Eye (tissue), 1 donor: ENCODE measurements at places on chromosomes 1 and 21.

DNA sequence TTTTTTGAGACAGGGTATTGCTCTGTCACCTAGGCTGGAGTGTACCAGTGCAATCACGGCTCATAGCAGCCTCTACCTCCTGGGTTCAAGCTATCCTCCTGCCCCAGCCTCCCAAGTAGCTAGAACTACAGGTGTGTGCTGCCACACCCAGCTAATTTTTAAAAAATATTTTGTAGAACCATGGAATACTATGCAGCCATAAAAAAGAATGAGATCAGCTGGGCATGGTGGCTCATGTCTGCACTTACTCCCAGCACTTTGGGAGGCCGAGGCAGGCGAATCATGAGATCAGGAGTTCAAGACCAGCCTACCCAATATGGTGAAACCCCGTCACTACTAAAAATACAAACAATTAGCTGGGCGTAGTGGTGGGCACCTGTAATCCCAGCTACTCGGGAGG lies 29.9 kb upstream of the CTPS1 start:
- DNase-seq = no peak

- no peak for DNase-seq
Observed at GRCh38 chr1:169012416-169012815, 94.1 kb upstream of the ATP1B1 start.

- no peak for DNase-seq
Observed at GRCh38 chr1:75794382-75794781, 2.3 kb upstream of the MSH4 start.

- no peak for DNase-seq
Observed at GRCh38 chr1:31900790-31901189, 37.4 kb downstream of the PTP4A2 start.

GRCh38 chr1:84969489-84970250 lies 27.2 kb downstream of the MCOLN2 start:
- DNase-seq = no peak

DNA sequence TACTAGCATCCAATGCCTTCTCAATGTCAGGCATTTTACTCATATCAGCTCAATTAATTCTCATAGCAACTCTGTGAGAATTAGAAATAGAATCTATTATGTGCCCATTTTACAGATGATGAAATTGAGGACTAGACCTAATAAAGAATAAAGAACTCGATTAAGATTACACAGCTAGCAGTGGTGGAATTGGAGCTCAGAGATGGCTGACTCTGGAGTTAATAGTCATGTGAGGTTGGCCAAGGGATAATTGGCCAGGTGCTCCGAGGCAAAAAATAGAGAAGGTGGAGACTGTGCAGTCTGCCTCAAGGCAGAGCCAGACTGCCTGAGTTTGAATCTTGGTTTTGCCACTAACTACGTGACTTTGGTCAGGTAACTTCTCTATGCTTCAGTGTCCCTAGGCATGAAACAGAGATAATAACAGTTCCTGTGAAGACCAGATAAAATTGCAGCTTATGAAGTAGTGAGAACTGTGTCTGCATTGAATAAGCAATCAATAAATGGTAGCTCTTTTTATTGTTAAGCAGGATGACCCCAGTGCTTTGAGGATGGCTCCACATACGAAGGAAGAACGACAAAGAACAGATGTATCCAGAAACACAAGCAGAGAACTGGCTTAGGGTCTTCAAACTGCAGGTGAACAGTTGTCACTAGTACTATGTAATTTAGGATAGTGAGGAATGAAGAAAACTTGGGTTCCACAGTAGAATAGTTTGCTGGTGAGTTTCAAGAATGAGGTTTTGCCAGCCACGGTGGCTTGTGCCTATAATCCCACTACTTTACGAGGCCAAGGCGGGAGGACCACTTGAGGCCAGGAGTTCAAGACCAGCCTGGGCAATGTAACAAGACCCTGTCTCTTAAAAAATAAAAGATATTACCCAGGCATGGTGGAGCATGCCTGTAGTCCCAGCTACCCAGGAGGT lies 6.9 kb upstream of the CCSAP start:
- DNase-seq = no peak

- DNase-seq = peak; percentile 74
Observed at GRCh38 chr1:74343216-74343615, 108.0 kb downstream of the TNNI3K start.

GRCh38 chr1:199302554-199302953 lies 663.7 kb downstream of the PTPRC start:
- no peak for DNase-seq

DNA sequence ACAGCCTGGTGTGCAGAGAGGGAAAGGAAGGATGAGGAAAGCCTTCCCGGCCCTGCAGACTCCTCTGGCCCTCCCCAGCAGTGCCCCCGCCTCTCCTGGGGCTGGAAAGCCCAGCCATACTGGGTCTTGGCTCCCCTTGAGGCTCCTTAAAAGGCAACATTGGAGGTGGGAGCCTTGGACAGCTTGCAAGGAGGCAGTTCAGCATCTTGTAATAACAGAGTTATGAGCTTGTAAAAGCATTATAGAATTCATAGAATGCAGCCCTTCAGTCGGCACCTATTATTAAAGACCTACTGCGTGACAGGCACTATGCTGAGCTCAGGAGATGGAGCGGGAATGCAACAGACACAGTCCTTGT lies 4.2 kb downstream of the TINAGL1 start:
- DNase-seq = no peak

- no peak for DNase-seq
Observed at GRCh38 chr1:4105300-4105880, 205.3 kb upstream of the C1orf174 start.

GRCh38 chr1:35894183-35894582 lies 11.2 kb downstream of the AGO1 start:
- no peak for DNase-seq

DNA sequence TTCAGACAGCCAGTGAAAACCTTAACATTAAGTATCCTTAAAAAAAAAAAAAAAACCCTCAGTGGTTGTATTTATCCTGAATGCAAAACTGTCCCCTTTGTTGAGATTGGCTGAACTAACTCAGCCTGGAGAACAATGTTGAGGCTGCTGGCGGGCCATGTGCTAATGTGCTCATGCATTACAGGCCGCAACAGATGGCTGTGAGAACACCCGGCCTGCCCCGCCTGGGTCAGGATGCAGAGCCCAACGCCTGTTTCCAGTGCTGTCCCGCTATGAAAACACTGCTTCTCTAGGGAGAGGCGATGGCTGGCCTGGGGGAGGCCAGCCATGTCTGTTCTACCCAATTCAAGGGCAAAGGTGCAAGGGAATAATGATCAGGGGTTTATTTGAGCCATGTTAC lies 13.8 kb downstream of the OLIG2 start:
- peak; percentile 71 for DNase-seq

- DNase-seq = peak; percentile 53
Observed at GRCh38 chr21:40729761-40730425, 117.1 kb downstream of the DSCAM start.

GRCh38 chr1:175734642-175735041 lies 8.8 kb downstream of the TNR start:
- DNase-seq = no peak

DNA sequence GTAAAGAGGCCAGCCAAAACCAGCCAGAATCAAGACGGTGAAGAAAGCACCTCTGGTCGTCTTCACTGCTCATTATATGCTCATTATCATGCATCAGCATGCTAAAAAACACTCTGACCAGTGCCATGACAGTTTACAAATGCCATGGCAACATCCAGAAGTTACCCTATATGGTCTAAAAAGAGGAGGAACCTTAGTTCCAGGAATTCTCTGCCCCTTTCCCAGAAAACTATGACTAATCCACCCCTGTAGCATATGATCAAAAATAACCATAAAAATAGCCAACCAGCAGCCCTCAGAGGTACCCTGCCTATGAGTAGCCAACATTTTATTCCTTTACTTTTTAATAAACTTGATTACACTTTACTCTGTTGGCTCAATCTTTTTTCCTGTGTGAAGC lies 34.2 kb upstream of the PBX1 start:
- DNase-seq = no peak

GRCh38 chr1:7432900-7433380 lies 338.2 kb upstream of the VAMP3 start:
- DNase-seq = no peak

DNA sequence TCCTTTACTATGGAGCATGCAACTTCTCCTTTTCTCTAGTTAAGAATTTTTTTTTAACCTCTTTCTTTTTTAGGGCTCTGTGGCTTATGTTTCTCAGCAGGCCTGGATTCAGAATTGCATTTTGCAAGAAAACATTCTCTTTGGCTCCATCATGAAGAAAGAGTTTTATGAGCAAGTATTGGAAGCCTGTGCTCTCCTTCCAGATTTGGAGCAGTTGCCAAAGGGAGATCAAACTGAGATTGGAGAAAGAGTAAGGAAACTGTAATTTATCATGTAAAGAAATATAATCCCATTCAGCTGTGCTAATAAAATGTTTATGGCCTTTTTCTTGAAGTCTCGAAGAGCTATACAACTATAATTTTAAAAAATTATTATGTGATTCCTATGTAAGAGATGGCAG lies 70.1 kb downstream of the HSPA13 start:
- DNase-seq = no peak

- no peak for DNase-seq
Observed at GRCh38 chr1:27099587-27100334, 55.2 kb downstream of the SLC9A1 start.

- no peak for DNase-seq
Observed at GRCh38 chr1:208799186-208799585, 555.0 kb upstream of the PLXNA2 start.

DNA sequence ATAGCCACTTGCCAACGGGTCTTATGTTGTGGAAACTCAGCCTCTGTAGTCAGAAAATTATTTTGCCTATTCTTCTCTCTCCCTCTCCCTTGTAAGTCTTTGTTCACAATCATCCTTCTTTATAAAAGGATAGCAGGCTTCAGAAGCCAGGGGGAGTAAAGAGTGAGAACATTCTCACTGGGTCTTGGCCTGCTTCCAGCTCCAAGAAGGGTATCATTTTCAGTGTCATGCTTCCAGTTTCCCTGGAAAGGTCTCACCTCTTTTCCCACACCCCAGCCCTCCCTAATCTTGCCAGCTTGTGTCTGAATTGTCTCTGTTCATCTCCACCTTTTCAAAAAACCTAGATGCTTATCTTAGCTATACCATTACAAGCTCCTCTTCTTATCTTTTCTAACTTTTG lies 346.2 kb upstream of the LRRC7 start:
- no peak for DNase-seq

DNA sequence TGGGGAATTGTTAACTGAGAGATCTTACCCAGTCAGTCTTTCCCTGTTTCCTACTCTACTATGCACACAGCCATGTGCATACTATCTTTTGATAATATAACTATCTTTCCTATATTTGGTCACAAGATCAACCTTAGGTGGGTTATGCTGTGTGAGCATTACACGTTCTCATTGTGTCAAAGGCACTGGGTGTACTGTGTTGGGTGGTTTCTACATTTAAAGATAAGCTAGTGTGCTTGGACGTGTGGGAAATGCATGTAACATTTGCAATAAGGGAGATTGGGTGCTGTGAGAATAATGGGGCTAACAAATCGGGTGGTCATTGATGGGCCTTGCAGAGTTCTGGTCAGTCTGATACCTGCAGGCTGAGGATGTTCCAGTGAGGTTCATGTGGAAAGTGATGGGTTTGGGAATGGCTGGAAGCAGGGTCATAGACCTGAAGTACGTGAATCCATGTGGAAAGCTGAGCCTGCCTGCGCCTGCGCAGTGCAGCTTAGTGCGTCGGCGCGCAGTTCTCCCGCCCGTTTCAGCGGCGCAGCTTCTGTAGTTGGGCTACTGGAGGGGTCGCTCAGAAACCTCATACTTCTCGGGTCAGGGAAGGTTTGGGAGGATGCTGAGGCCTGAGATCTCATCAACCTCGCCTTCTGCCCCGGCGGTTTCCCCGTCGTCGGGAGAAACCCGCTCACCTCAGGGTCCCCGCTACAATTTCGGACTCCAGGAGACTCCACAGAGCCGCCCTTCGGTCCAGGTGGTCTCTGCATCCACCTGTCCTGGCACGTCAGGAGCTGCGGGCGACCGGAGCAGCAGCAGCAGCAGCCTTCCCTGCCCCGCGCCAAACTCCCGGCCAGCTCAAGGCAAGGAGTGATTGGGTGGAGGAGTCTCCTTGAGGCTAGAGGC lies at the start of gene MSH4:
Gene MSH4 (plus strand): TSS at position 507 of the 897 bp plus-strand sequence. CDS start 104 bp downstream, at position 611.
- DNase-seq = peak; percentile 77

DNA sequence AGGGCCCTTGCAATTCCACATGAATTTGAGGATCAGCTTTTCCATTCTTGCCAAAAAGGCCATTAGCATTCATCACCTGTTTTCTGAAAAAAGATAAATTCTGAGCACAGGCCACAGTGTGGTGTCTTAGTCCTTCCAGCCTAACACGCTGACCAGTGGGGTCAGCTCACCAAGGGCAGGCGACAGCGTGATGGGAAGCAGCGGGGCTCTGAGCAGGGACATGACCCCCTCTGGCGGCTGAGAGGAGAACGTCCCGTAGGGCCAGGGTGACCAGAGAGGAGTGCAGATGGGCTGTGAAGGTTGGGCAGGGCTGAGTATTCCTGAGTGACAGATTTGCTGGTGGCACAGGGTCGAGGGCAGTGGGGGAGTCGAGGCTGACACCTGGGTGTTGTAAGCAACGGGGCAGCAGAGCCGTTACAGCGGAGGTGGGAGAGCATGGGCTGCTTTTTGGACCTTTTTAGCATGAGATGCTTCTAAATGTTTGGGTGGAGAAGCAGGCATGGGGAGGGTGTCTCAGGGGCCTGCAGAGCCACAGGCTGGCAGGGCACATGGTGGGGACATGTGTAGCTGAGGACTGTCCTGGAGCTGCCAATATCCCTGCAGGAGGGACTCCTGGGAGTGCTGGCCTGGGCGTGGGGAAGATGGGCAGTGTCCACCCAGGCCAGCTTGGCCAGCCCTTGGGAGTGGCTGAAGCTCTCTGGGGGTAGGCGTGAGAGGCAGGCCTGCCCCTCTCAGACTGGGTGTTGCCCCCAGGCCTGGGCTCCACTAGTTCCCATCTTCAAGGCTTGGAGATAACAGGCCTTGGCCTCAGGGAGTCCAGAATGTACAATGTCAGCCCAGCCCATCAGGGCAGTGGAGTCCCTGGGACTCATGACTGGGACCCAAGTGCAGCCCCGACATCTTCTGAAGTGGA lies 8.6 kb upstream of the CALML6 start:
- DNase-seq = peak; percentile 92

GRCh38 chr1:154213274-154213673 lies 7.1 kb upstream of the CFAP141 start:
- DNase-seq = no peak

DNA sequence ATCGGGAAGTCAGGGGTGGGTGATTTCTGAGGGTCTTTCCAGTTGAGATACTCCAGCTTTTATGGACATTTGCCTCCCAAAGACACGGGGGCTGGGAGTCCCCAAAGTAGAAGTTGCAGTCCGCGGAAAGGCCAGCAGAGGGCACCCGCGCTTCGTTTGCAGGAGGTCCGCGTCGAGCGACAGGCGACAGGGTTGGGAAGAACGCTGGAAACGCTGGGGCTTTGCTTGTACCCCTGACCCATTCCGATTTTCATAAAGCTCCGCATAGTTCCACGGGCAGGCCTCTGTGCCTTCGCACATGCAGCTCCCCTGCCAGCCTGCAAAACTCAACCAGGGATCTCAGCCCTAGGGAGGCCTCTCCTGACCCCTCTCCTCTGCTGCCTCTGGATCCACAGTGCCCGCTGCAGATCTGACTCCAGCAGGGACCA lies 44.2 kb upstream of the LAPTM5 start:
- DNase-seq = peak; percentile 93

- DNase-seq = no peak
Observed at GRCh38 chr1:220425852-220426251, 102.1 kb upstream of the MARK1 start.
